Breast epithelium (tissue), 4 donors: ENCODE measurements at places on chromosomes 4 and X. TPM values are rescaled to one million over a fixed set of nuclear protein-coding genes. Genes with fewer than 3 reads are reported as not detected.

GRCh38 chr4:84482564-84483563, 16.2 kb downstream of the NKX6-1 start:
- peaks cover 4% of the 10 kb centered on the region for H3K27me3 ChIP-seq
- H3K36me3 ChIP-seq, result no peaks in the 10 kb centered on the region
- no peaks in the 10 kb centered on the region for H3K4me1 ChIP-seq
- no peak for DNase-seq
- no peak overlapping the region for H3K4me3 ChIP-seq
- no peak overlapping the region for H3K27ac ChIP-seq

- no peak overlapping the region for H3K4me3 ChIP-seq
- DNase-seq, result no peak
- no peak overlapping the region for H3K27ac ChIP-seq
- no peaks in the 10 kb centered on the region for H3K36me3 ChIP-seq
- no peaks in the 10 kb centered on the region for H3K4me1 ChIP-seq
These were observed 22.4 kb upstream of the CPLX1 start for GRCh38 chr4:848307-848691.

DNA sequence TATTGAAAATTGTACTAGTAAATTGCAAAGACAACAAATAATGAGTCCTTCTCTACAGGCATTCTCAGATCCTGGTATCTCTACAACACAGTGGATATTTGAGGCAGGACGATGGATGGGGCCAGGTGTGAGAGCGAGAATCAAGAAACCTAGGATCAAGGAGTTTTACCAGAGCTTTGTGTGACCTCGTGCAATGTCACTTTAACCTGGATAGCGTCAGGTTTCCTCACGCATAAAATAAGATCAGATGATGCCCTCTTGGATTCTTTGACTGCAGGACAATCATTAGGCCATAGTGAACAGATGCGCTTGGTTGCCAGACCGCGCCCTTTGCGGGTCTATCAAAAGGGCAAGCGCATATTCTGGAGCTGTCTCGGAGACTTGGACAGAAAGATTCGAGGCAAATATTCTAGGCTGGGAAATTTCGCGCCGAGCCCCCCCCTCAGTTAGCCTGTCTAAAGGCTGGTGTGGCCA, 66.6 kb downstream of the FBXO8 start:
- H3K27me3 ChIP-seq, result peaks cover 67% of the 10 kb centered on the region
- no peak overlapping the region for H3K4me3 ChIP-seq
- H3K27ac ChIP-seq, result no peak overlapping the region
- DNase-seq, result no peak
- H3K4me1 ChIP-seq, result no peaks in the 10 kb centered on the region
- H3K36me3 ChIP-seq, result no peaks in the 10 kb centered on the region

DNA sequence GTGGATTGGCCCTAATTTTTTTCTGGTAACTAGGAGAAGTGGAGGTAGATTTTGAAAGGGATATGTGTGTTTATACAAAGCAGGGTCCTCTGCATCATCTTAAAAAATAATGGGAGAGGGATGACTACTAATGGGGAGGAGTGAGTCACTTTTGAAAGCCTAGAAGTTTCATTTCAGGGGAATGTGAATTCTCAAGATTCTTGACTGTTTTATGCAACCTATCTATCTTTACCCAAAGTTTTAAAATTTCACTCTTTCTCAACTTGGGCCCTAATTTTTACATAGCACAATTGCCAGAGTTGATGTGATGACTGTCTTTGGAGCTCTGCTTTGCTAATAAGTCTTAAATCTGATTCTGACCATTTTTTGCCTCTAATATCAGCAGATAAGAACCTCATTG, 445.2 kb downstream of the GRXCR1 start:
- H3K27me3 ChIP-seq, result no peaks in the 10 kb centered on the region
- H3K27ac ChIP-seq, result no peak overlapping the region
- no peaks in the 10 kb centered on the region for H3K36me3 ChIP-seq
- H3K4me3 ChIP-seq, result no peak overlapping the region

DNA sequence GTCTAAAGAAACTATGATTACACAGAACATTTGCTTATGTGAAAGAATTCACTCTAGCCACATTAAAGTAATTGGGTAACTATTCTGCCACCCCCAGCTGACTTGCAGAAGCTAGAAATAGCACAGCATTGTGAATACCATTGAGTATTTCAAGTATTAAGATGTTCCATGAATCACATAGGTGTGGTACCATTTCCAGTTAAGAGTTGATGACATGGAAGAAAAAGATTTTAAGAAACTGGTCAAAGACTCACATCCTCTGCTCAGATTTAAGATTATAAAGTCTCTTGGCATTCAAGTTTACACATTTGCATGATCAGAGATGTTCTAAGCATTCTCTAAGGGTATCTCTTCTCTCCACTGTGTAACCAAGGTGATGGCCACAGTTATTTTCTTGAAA, 287.5 kb downstream of the CAMK2D start:
- no peak overlapping the region for H3K27ac ChIP-seq
- no peak for DNase-seq
- no peaks in the 10 kb centered on the region for H3K27me3 ChIP-seq
- no peaks in the 10 kb centered on the region for H3K36me3 ChIP-seq
- H3K4me1 ChIP-seq, result no peaks in the 10 kb centered on the region

DNA sequence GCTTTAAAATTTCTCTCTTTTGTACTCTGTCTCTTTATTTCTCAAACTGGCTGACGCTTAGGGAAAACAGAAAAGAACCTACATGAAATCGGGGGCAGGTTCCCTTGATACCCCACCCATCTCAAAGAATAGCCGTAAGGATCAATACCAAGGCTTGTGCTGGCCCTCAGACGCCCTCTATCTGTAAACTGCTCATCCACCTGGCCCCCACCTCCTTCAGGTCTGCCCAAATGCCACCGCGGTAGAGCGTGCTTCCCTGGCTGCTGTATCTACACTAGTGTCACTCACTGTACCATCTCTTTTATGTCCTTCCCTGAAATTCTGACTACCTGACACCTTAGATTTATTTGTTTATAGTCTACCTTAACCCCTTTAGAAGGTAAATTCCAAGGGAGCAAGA, 62.8 kb downstream of the SMIM20 start:
- no peaks in the 10 kb centered on the region for H3K4me1 ChIP-seq
- DNase-seq, result no peak

- no peak overlapping the region for H3K27ac ChIP-seq
- H3K36me3 ChIP-seq, result no peaks in the 10 kb centered on the region
- H3K27me3 ChIP-seq, result peaks cover 16% of the 10 kb centered on the region
These were observed 789.3 kb downstream of the IL1RAPL1 start for GRCh38 chrX:29376584-29376983.

- H3K4me3 ChIP-seq, result no peak overlapping the region
- no peaks in the 10 kb centered on the region for H3K4me1 ChIP-seq
- no peaks in the 10 kb centered on the region for H3K27me3 ChIP-seq
- no peak for DNase-seq
- H3K27ac ChIP-seq, result peak overlapping the region; percentile 62
- H3K36me3 ChIP-seq, result no peaks in the 10 kb centered on the region
These were observed 64.1 kb upstream of the SCOC start for GRCh38 chr4:140309124-140309870.

DNA sequence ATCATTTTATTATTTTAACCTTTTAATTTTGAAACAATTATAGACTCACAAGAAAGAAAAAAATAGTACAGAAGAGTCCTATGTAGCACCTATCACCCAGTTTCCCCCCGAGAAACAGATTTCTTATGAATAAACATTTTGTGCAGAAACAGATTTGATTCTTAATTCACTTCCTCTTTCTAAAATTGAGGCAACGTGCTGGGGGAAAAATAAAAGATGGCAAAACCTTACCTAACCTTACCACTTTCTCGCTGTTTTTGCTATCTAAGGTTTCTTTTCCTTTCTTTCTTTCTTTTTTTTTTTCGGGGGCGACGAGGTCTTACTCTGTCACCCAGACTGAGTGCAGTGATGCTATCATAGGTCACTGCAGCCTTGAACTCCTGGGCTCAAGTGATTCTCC, 4.3 kb upstream of the CLNK start:
- no peak overlapping the region for H3K27ac ChIP-seq
- H3K4me1 ChIP-seq, result no peaks in the 10 kb centered on the region
- H3K36me3 ChIP-seq, result no peaks in the 10 kb centered on the region

DNA sequence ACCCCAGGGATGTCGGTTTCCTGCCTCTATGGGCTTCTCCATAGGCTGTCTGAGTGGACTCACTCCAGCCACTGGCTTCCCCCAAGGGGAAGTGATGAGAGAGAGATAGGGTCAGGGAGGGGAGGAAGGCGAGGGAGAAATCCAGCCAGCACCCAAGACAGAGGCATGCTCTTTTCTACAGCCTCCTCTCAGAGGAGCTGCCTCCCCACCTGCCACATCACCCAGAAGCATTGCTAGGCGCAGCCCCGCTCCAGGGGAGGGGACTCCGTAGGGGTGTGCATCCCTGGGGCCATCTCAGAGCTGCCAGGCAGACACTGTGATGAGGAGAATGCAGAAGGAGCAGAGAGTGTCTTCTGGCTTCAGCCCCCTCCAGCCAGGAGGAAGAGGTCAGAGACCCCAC, 109.5 kb upstream of the NKX1-1 start:
- no peak overlapping the region for H3K4me3 ChIP-seq
- no peaks in the 10 kb centered on the region for H3K36me3 ChIP-seq
- no peak for DNase-seq
- H3K4me1 ChIP-seq, result no peaks in the 10 kb centered on the region
- H3K27me3 ChIP-seq, result peaks cover 74% of the 10 kb centered on the region

DNA sequence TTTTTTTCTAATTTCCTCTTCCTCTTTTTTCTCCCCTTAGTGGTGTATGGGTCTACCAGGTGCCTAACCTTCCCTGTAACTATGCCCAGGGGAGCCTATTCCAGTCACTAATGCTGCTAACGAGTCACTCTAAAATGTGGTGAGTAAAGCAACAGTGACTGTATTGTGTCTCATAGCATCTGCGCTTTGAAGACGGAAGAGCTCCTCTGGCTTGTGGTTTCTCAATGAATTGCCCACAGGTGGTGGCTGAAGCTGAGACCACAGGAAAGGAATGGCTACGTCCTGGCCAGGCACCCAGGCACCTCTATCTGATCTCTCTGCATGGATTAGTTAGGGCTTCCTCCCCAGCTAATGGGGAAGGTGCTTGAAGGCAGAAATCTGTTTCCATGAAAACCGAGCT, 763.5 kb upstream of the FRG1 start:
- no peaks in the 10 kb centered on the region for H3K27me3 ChIP-seq
- no peak for DNase-seq
- no peak overlapping the region for H3K27ac ChIP-seq
- no peak overlapping the region for H3K4me3 ChIP-seq
- H3K4me1 ChIP-seq, result no peaks in the 10 kb centered on the region
- H3K36me3 ChIP-seq, result no peaks in the 10 kb centered on the region

- H3K4me3 ChIP-seq, result no peak overlapping the region
- no peaks in the 10 kb centered on the region for H3K27me3 ChIP-seq
- no peak overlapping the region for H3K27ac ChIP-seq
- DNase-seq, result no peak
These were observed 159.5 kb upstream of the USP38 start for GRCh38 chr4:143025081-143025704.

GRCh38 chr4:133096972-133097371, 52.1 kb upstream of the PCDH10 start:
- no peaks in the 10 kb centered on the region for H3K36me3 ChIP-seq
- no peaks in the 10 kb centered on the region for H3K27me3 ChIP-seq
- no peak overlapping the region for H3K4me3 ChIP-seq
- no peak overlapping the region for H3K27ac ChIP-seq
- no peak for DNase-seq
- H3K4me1 ChIP-seq, result no peaks in the 10 kb centered on the region

GRCh38 chrX:48741834-48742233, 19.7 kb upstream of the GLOD5 start:
- H3K36me3 ChIP-seq, result no peaks in the 10 kb centered on the region
- H3K4me3 ChIP-seq, result no peak overlapping the region
- no peaks in the 10 kb centered on the region for H3K4me1 ChIP-seq
- peaks cover 12% of the 10 kb centered on the region for H3K27me3 ChIP-seq

DNA sequence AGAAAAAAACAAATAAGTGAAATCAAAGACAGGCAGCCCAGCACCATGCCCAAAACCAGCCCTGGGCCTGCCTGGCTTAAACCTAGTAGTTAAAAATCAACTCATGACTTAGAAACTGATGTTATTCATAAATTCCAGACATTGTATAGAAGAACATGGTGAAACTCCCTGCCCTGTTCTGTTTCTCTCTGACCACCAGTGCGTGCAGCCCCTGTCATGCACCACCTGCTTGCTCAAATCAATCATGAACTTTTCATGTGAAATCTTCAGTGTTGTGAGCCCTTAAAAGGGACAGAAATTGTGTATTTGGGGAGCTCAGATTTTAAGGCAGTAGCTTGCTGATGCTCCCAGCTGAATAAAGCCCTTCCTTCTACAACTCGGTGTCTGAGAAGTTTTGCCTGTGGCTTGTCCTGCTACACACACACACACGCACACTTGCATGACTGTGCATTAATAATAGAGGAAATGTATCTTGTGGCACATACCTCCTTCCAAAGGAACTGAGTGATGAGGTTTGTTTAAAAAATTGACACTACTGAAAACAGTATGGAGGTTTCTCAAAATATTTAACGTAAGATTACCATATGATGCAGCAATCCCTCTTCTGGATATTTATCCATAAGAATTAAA, 39.2 kb upstream of the UGT2B7 start:
- H3K27me3 ChIP-seq, result no peaks in the 10 kb centered on the region
- DNase-seq, result no peak
- peak overlapping the region; percentile 74 for H3K27ac ChIP-seq
- H3K4me1 ChIP-seq, result no peaks in the 10 kb centered on the region
- no peaks in the 10 kb centered on the region for H3K36me3 ChIP-seq

DNA sequence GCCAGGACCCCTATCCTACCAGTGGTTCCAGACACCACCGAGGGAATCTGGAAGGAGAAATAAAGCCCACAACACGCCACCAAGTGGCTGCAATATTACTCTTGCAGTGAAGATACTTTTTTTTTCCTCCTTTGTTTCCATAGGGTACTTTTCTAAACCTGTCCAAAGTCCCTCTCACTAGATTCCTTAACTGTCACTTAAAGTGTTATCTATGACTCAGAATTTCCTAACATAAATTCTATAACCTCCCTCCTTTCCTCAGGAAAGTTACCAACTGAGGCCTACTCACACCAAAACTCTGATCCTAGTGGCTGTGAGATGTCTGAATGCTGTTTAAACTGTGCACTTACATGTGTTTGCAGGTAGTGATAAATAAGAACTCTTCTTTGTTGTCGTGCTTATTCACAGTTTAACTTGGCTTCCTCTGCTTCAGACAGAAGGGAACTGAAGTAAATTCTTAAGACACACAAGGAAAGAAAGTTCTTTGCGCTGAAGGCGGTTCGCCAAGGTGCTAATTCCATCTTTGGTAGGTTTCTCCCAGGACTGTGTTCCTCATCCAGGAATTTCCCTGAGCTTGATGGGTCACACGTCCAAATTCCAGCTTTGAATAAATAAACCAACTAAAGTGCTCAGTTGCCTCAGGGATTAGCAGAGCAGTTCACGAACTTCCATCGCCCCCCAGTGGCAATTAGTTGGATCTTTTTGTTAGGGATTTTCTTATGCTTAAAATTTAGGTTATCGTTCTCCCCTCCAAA, 10.7 kb upstream of the HCCS start:
- peak overlapping the region; percentile 56 for H3K27ac ChIP-seq
- no peak overlapping the region for H3K4me3 ChIP-seq
- no peak for DNase-seq

- no peak for DNase-seq
- H3K27ac ChIP-seq, result no peak overlapping the region
- H3K36me3 ChIP-seq, result no peaks in the 10 kb centered on the region
- no peaks in the 10 kb centered on the region for H3K4me1 ChIP-seq
These were observed 879 bp downstream of the SH2D1A start for GRCh38 chrX:124347242-124347641.

- H3K27ac ChIP-seq, result no peak overlapping the region
- DNase-seq, result no peak
- no peaks in the 10 kb centered on the region for H3K4me1 ChIP-seq
- no peaks in the 10 kb centered on the region for H3K27me3 ChIP-seq
These were observed 46.1 kb downstream of the SORCS2 start for GRCh38 chr4:7238300-7238960.

IL2 gene
- total RNA-seq, result 0.48 TPM

FRG2 gene
- not detected for total RNA-seq

UGT2B10 gene
- not detected for total RNA-seq

F11 gene
- not detected for total RNA-seq

DIPK2B gene
- total RNA-seq, result 65.5 TPM
